ENCODE measurements at places on chromosomes 2 and 18. TPM values are rescaled to one million over a fixed set of nuclear protein-coding genes. Genes with fewer than 3 reads are reported as not detected.

DNA sequence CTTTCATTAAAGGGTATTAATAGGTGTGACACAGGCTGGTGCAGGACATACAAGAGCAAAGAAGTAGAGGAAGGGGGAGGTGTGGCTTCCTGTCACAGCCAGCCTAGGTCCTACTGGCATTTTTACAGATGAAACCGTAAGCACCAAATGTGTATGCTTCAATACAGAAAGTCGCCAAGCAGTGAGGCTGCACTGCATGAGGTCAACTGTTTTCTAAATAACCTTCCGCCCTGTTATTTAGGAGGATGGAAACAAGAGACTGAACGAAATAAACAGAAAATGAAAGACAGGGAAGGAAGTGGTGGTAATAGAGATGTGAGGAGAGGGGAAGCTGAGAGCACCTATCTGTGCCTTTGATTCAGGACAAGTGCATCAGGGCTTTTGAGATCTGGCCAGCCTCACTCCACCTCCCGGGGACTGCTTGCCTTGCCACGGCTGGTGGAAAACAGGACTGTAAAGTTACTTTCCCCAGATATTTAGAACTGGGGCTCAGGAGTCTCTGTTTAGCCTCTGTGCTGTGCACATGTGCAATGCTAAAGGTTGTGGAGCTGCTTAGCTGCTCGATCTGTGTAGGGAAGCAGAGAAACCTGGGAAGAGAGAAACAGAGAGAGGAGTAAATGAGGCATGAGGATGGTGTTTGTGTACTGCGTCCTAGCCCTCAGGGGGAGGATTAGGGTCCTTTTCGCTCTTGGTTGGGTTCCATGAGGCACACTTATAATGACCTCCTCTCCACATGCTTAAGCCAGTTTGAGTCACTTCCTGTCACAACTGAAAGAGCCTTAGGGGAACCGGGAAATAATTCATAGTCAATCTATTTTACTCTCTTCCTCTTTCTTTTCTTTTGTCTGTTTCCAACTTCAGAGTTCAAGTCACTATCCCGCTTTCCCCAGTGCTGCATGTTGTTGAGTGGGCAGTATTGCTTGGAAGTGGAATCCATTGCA, 62.3 kb upstream of the BOD1L2 start:
- no peak for DNase-seq

DNA sequence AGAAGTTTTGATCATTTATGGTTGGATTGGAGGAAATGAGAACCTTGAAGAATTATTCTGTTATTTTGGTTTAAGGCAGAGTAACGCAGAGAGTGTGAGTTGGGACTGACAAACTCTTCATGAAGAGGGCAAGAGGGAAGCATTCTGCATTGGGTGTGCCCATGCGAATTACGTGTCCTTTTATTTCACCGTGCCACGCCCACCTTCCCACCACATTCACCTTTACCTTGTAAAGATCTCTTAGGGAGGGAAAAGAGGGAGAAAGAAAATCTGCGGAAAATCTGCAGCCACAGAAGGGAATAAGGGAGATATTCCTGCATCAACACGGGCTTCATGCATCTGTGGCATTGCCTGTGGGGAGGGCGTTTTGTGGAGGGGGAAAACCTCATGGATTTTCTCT, 31.8 kb downstream of the SLC9A4 start:
- DNase-seq, result no peak

The FMNL2 gene
- 51.8 TPM for total RNA-seq

The TEKT4 gene
- 0.22 TPM for total RNA-seq

All from thyroid gland (tissue), 4 donors.